ENCODE measurements at places on chromosomes 12 and 14.

DNA sequence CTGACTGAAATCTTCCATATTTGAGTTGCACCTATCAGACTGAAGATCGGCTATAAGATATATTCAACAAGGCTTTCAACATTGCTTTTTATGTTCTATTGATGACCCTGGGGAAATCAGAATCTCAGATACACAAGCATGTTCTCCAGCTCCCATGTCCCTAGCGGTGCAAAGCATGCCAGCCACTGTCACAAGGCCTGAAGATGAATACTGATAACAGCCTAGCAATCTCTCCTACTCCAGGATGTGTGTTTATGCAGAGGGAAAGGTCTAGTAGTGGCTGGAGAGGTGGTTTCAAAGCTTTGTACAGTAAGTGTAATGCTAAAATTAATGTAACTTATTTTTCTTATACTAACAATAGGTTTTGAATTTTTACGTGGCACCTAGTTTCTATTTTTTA lies 64.6 kb downstream of the SOX5 start:
- no peak for DNase-seq

- DNase-seq = no peak
These were observed 25.6 kb downstream of the KCNK13 start for GRCh38 chr14:90087433-90087832.

DNA sequence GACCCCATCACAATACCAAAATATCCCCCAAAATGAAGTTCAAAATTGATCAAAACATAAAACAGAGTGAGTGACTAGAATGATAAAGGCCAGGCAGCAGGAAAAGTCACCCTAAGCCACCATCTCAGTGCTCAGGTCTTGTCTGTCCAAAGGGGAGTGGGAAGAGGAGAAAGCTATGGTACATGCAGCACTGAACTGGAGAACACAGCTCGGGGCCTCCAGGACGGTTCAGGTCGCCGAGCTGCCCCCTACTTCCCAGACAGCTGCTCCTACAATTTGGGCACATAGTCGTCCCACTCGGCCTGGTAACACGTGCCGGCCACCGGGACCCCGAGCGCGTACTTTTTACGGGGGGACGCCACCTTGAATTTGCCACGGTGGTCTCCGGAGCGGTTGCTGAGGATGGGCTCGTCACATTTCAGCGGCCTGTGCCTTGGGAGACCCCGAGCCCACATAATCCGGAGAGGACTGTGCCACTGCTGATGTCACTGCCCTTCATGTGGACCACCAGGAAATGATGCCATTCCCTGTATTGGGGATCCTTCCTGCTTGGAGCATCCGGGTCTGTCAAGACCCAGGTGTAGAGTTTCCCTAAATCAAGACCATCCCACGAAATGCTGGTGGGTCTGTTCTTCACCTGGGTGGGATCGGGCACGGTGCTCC lies 31.6 kb downstream of the AK7 start:
- DNase-seq = no peak

DNA sequence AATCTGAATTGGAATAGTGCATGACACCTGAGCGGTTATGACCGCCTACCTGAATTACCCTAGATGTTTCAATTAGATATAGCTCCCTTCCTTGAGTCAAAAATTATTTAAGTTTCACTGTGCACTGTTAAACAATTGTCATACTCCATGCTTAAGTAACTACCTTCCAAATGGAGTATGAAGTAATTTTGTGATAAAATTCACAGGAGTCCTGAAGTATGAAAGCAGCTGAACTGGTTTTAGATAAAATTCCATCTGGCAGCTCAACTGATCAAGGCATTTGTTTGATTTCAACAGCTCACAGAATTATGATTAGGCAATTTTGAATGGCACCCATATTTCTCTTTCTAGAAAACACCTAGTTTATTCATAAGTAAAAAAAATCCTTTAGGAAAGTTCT lies 19.5 kb downstream of the PRICKLE1 start:
- DNase-seq = no peak

DNA sequence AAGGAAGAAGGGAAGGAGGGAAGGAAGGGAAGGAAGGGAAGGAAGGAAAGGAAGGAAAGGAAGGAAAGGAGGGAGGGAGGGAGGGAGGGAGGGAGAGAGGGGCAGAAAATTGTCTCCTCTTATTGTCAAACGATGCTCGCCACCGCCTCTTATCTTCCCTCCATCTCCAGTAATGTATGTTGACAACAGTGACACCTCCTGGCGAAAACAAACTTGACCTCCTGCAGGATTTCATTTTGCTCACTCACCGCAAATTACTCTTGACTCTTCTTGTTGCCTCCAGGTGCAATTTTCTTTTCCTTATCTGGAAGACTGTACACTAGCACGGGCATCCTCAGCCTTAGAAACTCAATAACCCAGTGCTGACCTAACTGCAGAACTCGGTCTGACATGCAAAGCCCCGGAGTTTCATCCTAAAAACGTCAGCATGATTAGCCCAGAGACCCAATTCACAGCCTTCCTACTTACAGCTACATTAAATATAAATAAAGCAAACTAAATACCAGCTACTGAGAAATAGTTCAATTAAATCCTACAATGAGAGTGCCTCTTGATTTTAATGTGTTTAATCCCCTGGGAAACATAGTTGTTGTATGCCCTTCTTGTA lies 512.4 kb upstream of the TMPO start:
- no peak for DNase-seq

DNA sequence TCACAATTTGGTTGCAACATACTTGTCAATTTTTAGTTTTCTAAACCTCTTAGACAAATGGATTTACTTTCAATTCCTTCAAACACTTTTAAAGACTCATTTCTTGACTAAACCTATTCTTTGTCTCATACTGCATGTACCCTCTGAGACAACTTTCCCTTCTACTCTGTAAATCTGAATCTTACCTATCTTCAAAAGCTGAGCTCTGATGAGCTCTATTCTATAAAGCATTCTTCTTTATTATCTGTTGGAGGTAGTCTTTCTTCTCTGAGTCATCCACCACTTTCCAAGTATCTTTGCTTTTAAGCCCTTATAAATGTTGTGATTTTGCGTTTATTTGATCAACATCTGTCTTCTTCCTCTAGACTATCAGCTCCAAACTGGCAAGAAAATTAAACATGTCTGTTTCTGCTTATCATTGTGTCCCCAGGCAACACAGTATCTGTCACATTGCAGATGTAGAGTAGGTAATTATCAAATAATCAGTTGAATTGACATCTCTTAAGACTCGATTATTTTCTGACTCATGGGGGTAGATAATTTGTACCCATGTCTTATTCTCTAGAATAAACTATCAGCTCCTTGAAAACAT lies 265.6 kb upstream of the FAR2 start:
- no peak for DNase-seq

DNA sequence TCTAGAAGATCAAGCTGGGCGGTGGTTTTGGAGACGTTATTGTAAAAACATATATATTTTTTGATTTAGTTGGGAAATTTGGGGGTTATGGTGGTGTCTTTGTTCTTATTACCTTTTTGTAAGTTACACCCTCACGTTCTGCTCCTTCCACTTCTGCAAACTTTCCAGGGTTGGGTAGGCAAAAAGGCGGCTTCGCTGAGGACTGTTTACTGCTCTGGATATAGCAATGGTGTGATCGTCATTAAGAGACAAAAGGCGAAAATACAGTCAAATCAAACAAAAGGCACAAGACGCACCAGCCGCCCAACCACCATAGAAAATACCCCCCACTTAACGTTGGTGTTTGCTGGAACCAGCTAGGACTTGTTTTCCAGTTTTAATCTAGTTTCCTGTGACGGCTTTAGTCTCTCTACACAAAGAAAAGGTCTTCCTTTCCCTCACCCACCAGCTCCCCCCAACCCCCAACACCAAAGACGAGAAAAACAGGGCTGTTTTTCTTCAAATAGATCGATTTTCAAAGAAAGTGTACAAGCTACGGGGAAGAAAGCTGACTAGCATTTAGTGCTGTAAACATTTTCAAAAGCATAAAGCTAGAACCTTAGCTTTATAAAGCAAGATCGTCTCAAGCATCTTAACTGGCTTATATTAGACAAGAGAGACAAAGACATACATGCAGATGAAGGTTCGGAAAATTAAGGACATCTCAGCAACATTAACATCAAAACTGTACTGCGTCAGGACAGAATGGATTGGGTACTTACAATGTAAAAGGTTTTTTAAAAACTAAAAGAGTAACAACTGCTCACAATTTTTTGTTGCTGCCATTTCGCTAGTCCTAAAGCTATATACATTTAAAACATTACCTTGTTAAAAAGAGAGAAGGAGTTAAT lies 2.0 kb upstream of the SETD1B start:
- no peak for DNase-seq

- no peak for DNase-seq
These were observed 31.3 kb upstream of the SMUG1 start for GRCh38 chr12:54220092-54220557.

DNA sequence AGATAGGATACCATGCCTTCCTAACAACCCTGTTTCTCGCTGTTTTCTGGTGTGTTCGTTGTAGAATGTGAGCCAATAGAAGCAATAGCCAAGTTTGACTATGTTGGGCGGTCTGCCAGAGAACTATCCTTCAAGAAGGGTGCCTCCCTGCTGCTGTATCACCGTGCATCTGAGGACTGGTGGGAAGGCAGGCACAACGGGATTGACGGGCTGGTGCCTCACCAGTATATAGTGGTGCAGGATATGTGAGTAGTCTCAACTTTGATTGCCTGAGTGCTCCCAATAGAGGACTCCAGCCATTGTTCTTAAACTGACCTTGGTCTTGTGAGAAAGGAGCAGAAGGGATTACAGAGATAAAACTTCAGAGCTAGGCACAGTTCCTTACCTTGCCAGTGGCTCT lies 96.2 kb downstream of the KICS2 start:
- no peak for DNase-seq

DNA sequence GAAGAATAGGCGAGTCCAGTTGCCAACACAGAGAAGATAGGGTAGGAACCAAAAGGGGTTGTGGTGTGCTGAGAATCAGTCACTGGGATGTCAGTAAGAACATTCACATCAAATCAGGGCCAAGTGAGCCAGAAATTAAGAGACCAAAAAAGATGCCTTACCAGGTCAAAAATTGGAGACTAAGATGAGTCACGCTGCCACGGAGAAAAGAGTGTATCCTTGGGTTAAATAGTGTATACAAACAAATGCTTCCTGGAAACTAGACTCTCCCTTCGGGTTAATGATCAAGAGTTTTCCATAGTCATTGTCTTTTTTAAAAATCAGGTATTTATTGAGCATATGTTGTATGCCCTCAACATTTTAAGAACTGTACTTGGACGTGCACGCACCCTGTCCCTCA lies 45.2 kb upstream of the BAZ1A start:
- DNase-seq = no peak

DNA sequence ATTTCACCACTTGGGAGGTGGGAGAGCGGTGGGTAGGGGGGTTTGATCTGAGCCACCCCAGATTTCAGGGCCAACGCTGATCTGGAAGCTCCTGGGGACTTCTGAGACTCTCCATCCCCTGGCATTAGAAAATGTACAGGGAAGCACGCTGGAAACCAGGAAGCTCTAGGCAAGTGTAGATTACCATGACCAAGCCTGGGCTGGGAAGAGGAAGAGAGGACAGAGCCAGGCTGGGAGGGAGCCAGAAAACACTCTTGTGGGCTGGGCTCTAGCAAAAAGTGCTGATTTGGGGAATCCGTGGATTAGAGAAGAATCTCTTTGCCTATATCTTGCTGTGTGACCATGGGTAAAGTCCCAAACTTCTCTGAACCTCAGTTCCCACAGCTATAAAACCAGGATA lies 236.7 kb downstream of the BCL11B start:
- no peak for DNase-seq

DNA sequence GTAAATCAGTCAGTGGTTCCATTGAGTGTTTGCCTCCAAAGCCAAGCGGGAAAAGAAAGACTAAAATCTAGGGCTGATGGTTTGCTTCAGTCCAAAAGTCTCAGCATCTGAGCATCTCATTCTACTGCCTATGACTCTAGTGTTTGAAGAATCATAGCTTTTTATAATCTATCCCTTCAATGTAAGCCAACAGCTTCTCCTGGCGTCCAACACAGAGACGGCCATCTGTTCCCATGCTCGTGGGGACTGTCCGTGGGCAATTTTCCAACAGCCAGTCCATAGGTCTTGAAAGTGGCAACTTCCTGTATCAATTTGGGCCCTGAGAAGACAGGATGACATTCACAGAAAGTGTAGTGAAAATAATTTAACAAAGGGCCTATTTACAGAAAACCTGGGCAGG lies 544.4 kb upstream of the TMEM132C start:
- no peak for DNase-seq

GRCh38 chr12:116172224-116172849 lies 105.2 kb downstream of the MED13L start:
- DNase-seq = no peak

- DNase-seq = no peak
These were observed 9.2 kb downstream of the ASCL4 start for GRCh38 chr12:107783406-107784376.

DNA sequence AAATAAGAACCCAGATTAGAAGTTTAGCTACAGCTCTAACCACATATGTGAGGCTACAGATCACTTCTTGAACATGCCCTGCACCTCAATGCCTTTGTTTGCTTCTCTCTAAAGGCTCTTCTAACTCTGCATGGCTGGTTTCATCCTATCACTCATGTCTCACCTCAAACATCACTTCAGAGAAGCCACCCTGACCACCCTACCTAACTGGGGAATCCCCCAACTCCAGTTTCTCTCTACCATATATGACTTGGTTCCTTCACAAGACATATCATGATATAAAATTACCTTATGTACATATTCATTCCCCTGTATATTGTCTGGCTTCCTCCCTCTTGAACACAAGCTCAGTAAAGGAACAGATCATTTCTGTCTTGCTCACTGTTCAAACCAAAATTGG lies 250.2 kb upstream of the GRIP1 start:
- no peak for DNase-seq

DNA sequence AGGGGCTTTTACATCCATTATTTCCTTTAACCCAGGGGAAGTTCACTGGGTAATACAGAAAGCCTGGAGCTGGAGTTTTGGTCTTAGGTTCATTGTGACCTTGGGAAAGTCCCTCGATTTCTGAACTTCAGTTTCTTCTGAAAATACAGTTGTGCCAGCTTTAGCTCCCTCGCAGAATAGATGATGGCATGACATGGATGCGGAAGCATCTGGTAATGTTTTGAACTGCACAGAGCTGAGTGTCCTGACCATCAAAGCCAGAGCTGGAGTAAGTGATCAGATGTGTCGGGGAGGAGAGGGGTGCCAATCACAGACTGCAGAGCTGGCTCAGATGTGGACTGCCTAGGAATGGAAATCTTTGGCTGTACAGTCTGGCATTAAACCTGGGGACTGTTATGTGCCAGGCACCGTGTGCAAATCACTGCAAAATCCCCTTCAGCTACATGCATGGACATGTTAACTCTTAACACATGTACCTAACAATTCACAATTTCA lies 180.9 kb downstream of the ETV6 start:
- no peak for DNase-seq

GRCh38 chr12:87848248-87848868 lies 180.8 kb downstream of the C12orf50 start:
- DNase-seq = no peak

GRCh38 chr14:28770630-28771029 lies 4.0 kb downstream of the FOXG1 start:
- DNase-seq = no peak

GRCh38 chr12:57514720-57515407 lies 5.5 kb downstream of the DDIT3 start:
- no peak for DNase-seq

Measured in stimulated activated CD4-positive, alpha-beta T cell treated with anti-CD3 and anti-CD28 coated beads, Interleukin-1b, Interleukin-23, amount 100 ng/mL, for 24 hours (primary cell).